ENCODE measurements at places on chromosomes 11 and 22.

GRCh38 chr11:5783255-5783654 lies at the start of gene OR52N5:
Gene OR52N5 (minus strand): TSS chr11:5783355. CDS start chr11:5778634, 4,721 bp downstream.
- no peak for ATAC-seq

GRCh38 chr11:81286550-81286949 lies 1447.1 kb downstream of the FAM181B start:
- no peak for ATAC-seq

GRCh38 chr11:1340111-1340510 lies 30.7 kb upstream of the TOLLIP start:
- ATAC-seq = no peak

- no peak for ATAC-seq
These were observed 116.7 kb upstream of the SERPIND1 start for GRCh38 chr22:20656902-20657836.

GRCh38 chr11:849104-849824 lies 6.6 kb downstream of the TSPAN4 start:
- no peak for ATAC-seq

DNA sequence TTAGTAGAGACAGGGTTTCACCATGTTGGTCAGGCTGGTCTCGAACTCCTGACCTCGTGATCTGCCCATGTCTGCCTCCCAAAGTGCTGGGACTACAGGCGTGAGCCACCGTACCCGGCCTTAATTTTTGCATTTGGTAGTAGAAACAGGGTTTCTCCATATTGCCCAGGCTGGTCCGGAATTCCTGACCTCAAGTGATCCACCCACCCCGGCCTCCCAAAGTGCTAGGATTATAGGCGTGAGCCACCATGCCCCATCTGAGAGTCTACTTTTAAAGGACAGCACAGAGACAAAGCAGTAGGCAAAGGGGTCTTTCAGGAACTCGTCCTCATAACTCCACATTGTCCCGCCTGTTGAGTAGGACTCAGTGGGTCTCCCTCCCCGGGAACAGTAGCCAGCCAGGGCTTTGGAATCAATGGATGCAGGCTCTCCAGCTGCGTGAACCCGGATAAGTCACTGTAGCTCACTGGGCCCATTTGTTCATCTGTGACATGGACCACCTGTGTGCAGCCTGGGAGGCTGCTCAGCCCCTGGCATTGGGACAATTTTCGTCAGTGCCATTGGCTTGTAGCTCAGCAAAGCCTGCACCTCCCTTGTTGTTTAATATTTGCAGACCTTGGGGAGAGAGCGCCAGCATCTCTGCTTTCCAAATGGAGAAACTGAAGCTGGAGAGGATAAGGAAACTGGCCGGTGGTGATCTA lies 86.1 kb downstream of the ARHGAP8 start:
- no peak for ATAC-seq

GRCh38 chr11:131674051-131674755 lies 303.8 kb downstream of the NTM start:
- ATAC-seq = no peak

- ATAC-seq = peak; percentile 25
These were observed 12.6 kb upstream of the NECTIN1 start for GRCh38 chr11:119741369-119742262.

DNA sequence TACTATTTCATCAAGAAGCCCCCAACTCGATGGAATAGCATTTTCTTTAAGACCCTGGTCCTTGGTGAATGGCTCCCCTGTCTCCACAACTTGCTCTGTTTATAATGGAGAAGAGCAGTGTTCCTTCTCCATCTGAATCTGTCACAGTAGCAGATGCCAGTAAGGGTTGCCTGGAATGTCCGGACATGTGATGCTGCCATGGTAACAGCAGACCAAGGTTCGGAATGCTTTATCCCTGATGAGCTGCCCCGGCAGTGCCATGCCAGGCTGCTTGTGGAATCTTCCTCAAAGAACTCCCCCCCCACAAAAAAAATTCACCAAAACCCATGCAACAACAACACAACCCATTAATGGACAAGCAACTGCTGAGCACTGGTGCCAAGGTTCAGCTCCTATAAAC lies 72.5 kb downstream of the KCNC1 start:
- ATAC-seq = no peak

DNA sequence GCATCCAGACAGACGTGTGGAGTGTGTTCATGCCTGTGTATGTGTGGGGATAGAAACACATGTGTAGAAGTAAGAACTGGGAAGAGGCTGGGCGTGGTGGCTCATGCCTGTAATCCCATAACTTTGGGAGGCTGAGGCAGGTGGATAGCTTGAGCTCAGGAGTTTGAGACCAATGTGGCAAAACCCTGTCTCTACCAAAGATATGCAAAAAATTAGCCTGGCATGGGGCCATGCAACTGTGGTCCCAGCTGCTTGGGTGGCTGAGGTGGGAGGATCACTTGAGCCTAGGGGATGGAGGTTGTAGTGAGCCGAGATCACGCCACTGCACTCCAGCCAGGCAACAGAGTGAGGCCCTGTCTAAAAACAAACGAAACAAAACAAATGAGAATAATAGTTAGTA lies 1166.6 kb downstream of the TBC1D22A start:
- ATAC-seq = no peak

DNA sequence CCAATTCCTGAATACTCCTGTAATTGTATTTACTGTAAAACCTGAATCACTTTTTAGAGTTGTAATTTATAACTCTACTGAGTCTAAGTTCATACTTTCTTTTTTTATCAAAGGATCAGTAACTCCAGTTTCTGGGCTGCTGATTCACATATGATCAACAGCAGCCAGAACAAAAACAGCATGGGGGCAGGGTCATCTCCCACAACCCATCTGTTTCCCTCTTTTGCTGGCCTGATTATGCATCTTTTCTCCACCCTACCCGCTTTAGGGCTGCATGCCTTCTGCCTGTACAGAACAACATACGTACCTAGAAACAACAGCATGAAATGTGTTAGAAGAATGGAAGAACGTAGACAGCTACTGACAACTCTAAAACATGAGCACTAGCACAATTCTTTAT lies 76.0 kb downstream of the MRTFA start:
- no peak for ATAC-seq

GRCh38 chr11:10289765-10290380 lies 4.1 kb downstream of the SBF2 start:
- no peak for ATAC-seq

DNA sequence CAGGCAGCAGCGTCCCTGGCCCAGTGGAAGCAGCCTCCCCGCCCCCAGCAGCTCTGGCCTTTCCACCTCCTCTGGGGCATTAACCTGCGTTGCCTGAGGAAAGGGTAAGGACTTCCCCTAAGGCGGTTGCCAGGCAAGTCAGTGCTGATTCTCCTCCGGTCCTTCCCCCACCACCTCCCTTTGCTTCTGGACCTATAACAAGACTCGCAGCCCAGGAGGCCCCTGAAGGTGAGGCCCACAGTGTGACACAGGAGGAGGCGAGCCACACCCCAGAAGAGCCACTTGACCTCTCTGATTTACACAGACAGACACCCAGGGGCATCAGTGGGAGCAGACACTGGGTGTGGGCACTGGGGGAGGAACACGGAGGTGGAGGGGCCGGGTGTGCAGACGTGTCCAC lies 35.4 kb downstream of the ASCL2 start:
- ATAC-seq = no peak

- ATAC-seq = no peak
These were observed 34.9 kb downstream of the SCUBE1 start for GRCh38 chr22:43308060-43308830.

- ATAC-seq = no peak
These were observed 30.8 kb downstream of the MRTFA start for GRCh38 chr22:40605761-40606160.

DNA sequence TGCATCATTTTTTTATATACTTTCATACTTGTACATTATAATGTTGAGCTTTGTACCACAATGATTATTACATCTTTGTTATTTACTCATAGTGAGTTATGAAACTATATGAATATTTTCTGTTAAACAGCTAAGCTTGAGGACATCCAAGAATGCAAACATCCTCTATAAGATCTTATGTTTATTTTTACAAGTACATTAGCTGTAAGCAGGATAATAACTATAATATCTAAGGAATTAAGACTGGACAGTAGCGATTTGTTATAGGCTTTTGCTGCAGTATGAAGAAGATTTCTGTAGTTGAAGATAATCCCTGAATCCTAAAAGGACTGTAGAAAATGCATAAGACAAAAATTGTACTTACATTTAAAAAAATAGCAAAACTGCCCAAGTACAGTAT lies 176.0 kb downstream of the METTL15 start:
- ATAC-seq = no peak

GRCh38 chr22:20580611-20581502 lies 73.4 kb downstream of the MED15 start:
- no peak for ATAC-seq

GRCh38 chr11:809287-810039 lies at the start of gene RPLP2:
Gene RPLP2 (plus strand): TSS chr11:809967. CDS start chr11:810235, 268 bp downstream.
- ATAC-seq = peak; percentile 93

GRCh38 chr11:111777094-111778046 lies 11.2 kb upstream of the PPP2R1B start:
- ATAC-seq = peak; percentile 87

- no peak for ATAC-seq
These were observed 67.5 kb upstream of the THY1 start for GRCh38 chr11:119490253-119491006.

DNA sequence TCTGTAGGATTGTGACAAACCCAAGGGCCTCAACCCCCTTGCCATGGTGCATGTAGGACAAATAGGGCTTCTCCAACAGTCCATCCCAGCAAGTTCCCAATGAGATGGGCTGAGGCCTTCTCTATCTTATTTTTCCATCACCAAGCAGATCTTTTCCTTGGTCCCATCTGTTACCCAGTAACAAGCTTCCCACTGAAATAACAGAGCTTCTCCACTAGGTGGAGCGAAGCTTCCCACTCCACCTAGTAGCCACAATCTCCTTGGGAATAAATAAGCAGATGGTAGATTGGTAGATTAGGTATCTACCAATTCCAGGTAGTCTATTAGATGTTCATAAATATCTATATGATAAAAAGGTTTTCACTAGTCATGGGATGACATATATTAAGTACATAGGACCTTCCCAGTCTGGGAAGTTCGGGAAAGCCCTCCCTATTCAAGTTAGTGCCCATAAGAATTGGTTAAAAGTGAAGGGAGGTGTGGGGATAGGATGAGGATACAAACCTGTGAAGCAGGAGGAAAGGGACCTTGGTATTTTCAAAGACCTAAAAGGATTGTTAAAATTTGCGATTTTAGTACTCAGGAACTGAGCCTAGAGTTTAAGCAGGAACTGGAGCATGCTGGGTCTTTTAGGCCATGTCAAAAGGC lies 5.9 kb upstream of the OR52L1 start:
- ATAC-seq = no peak

- no peak for ATAC-seq
These were observed 29.3 kb downstream of the LINC01488 start for GRCh38 chr11:69510471-69511357.

DNA sequence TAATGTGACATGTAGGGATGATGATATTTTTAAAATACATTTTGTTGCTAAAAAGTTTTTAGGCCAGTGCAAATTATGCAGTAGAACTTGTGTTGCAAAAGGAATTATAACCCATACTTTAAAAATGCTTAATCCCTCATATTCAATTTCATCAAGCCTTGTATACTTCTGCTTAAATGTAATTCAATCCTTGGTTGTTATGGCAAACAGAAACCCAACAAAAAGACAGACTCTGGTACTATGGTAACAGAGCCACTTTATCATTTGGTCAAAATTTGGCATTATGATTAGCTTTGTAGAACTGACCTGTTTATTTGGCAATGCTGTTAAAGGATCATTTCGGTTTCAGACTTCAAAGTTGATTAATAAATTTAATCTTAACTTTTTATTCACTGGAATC lies 284.8 kb downstream of the TMEM135 start:
- ATAC-seq = no peak

- no peak for ATAC-seq
These were observed 9.0 kb downstream of the DGAT2 start for GRCh38 chr11:75777461-75778110.

DNA sequence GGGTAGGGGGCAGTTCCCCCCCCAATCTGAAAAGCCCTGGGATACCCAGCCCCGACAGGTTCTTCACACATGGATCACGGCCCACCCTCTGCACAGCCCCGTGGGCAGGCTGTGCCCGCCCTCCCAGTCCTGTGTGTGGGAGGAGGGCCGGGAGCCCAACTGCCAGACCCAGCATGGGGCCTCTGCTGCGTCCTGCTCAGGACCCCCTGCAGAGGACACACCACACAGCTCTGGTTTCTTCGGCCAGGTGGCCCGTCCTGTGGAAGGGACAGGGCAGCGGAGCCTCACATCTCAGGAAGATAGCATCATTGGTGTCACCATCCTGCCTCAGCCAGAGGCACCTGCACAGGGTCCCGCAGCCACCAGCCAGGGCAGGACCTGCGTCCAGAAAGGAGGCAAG lies 396.0 kb downstream of the TBC1D22A start:
- ATAC-seq = no peak

DNA sequence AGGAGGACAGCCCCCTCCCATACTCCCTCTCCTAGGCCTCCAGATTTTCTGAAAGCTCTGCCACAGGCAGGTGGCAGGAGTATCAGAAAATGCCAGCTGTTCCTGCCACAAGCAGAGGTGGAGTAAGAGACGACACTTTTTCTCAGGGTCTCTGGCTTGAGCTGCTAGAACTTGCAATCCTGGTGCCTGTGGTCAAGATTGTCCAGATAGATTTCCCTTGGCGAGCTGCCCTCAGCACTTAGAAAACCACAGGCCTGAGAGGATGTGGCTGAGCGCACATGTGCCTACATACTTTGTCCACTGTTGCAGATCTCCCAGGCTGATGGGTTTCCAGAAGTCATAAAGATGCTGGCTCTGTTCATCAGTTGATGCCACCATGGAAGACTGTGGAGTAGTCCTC lies 65.7 kb upstream of the NAV2 start:
- peak; percentile 34 for ATAC-seq

DNA sequence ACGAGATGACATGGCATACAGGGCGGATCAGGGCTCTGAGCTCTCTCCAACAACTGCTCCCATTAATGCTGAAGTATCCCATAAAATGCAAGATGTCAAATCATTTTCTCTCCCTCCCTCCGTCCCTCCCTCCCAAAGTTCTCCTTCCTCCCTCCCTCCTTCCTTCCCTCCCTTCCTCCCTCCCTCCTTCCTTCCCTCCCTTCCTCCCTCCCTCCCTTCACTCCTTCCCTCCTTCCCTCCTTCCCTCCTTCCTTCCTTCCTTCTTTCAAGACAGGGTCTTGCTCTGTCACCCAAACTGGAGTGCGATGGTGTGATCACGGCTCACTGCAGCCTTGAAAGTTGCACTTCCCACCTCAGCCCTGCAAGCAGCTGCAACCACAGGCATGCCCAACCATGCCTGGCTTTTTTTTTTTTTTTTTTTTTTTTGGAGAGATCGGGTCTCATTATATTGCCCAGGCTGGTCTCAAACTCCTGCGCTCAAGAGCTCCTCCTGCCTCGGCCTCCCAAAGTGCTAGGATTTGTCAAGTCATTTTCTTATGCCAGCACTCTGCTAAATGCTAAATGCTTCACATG lies 38.2 kb downstream of the TXN2 start:
- ATAC-seq = peak; percentile 74

- ATAC-seq = no peak
These were observed 54.8 kb downstream of the CHST1 start for GRCh38 chr11:45610627-45611026.

GRCh38 chr11:74255741-74256375 lies 55.6 kb downstream of the P4HA3 start:
- ATAC-seq = no peak

- ATAC-seq = no peak
These were observed 245.6 kb upstream of the B3GAT1 start for GRCh38 chr11:134657631-134658030.
